OCI-LY7 (cell line): ENCODE measurements at places on chromosomes 11 and 22.

DNA sequence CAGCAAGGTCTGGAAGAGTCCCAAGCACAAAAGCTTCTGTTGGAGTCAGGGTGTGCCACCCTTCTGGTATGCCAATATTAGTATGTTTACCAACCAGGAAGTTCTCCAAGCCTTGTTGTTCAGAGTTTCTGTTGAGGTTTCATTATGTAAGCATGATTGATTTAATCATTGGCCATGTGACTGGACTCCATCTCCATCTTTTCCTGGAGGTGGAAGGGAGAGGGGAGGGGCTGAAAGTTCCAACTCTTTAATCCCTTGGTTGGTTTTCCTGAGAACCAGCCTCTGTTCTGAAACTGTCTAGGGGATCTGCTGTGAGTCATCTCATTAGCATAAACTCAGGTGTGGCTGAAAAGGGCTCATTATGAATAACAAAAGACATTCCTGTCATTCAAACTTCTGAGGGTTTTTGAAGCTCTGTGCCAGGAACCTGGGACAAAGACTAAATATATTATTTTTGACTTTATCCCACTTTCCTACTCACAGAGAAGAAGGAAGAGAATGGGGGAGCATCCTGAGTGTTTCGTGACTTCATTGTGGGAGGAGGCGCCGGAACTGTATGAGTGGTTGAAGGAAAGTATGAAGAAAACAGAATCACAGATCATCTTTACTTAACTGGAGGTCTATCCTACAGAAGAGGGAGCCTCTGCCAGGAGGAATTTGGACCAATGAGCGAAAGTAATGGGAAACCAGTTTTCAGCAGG, 138.2 kb downstream of the NECTIN1 start:
- DNase-seq: no peak

GRCh38 chr11:88117281-88117858, 57.9 kb downstream of the RAB38 start:
- no peak for DNase-seq

- DNase-seq: no peak
Observed at GRCh38 chr11:61961570-61962212, 5.7 kb downstream of the FTH1 start.

DNA sequence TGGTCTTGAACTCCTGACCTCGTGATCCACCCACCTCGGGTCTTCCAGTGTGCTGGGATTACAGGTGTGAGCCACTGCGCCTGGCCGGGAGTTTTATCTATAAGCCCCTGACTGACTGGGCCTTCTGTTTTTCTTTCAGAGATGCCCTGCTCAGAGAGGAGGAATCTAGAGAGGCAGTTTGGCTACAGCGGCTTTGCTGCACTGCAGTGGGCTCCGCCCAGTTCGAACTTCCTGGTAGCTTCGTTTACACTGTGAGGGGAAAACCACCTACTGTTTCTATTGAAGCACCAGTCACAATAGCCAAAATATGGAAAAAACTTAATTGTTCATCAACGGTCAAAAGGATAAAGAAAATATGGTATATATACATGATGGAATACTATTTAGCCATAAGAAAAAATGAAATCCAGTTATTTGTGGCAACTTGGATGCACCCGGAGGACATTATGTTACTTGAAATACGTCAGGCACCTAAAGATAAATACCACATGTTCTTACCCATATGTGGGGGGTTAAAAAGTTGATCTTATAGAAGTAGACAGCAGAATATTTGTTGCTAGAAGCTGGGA, 31.9 kb upstream of the FAM181B start:
- DNase-seq: no peak

DNA sequence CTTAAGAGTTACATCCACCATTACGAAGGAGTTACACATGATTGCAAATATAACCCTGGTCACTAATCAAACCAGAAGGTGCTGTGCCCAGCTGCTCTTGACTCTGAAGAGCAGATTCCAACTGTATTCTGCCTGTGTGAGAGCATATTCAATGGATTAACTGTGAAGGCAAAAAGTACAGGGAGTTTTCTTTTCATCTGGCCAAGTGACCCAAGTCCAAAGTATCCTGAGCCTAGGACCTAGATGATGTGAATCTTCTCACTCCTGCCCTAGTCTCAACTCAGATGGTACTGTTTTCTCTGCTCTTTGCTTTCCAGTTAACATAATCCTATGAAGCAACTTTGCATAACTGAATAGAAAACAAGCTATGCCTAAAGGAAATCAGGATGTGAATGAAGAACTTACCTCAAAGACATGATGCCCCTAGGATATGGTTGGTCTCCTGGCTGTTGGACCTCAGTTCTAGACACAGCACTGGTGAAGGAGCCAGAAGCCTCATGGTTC, 105.9 kb downstream of the C11orf58 start:
- no peak for DNase-seq

GRCh38 chr11:19316434-19316833, 75.7 kb upstream of the E2F8 start:
- DNase-seq: no peak

GRCh38 chr11:74701351-74701750, 29.9 kb downstream of the CHRDL2 start:
- DNase-seq: peak; percentile 8

DNA sequence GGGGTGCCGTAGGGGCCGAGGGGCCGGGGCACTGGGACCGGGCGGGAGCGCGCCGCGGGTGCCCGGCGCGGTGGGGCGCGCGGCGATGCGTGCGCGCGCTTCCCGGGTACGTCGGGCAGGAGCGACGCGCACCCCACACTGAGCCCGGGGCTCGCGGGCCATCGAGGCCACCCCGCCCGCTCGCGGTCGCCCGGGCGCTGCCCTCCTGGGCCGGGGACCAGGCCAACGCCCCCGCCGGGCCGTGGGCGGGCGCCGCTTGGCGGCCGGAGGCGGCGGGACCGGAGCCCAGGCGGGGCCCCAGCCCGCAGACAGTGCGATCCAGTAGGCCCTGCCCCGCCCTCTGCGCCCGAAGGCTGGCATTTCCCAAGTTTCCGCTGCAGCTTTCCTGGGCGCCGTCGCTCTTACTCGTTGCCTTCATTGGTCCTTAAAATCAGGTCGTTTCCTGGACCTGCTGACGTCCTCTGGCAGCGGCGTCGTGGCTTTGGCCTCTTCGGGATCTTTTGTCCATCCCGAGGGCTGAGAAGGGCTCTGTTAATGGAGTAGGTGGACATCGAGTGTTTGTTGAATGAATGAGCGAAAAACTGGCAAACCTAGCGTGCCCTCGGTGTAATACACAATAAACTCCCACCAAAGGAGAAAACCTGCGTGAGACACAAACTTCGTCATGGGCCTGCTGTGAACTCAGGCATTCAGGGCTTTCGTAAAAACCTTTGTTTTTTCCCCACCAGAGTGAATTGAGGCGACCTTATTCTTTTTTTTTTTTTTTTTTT, 638 bp downstream of the PARVA start:
- no peak for DNase-seq

DNA sequence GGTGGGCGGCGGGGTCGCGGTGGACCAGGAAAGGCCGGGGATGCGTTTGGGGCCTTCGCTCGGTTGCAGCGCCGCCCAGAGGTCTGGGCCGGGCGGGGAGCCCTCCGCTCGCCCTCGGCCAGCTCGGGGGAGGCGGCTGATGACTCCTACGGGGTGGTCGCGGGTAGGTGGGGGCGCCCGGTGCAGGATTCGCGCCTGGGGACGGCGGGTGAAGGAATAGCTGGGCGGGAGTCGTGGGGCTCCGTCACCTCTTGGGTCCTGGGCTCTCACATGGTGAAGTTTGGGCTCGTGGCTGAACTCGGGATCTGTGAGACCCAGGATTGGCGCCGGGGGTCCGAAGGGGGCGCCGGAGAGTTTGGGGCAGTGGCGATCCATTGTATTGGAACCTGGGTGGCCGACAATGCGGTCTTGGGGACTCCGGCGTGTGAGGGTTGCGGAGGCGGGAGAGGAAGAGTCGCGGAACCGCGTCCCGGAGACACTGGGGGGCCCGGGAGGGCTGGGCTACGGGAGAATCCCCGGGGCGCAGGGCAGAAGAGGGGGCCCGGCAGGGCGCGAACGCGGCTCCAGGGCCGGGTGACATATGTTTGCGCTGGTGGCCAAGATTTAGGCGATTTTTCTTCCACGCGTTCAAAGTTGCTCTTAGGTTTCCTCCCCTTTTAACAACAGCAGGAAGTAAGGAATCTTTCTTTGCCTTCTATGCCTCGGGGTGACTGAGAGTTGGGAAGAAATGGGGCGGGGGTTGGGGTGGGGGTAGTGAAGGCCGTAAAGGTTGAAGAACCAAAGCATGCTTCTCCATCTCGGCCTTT, 935 bp downstream of the QSER1 start:
- DNase-seq: peak; percentile 80

DNA sequence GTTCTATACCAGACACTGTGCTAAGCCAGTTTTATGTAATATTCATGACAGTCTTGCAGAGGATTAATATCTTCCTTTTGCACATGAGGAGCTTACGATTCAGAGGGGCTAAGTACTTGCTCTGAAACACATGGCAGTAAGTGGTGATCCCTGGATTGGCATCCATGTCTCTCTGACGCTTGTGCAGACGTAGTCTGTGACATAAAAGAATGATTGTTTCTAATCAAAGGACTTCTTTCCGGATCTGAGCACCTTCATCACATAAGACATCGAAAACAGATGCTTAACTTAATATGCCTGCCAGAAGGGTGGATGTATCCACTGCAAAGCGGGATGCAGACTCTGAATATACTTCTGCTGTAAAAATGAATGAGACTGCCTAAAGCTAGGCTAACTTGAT, 74.8 kb downstream of the ARHGAP42 start:
- DNase-seq: no peak

GRCh38 chr11:104819107-104819506, 79.2 kb downstream of the CASP12 start:
- no peak for DNase-seq

- DNase-seq: peak; percentile 53
Observed at GRCh38 chr11:60396799-60397198, 540 bp downstream of the MS4A14 start.

DNA sequence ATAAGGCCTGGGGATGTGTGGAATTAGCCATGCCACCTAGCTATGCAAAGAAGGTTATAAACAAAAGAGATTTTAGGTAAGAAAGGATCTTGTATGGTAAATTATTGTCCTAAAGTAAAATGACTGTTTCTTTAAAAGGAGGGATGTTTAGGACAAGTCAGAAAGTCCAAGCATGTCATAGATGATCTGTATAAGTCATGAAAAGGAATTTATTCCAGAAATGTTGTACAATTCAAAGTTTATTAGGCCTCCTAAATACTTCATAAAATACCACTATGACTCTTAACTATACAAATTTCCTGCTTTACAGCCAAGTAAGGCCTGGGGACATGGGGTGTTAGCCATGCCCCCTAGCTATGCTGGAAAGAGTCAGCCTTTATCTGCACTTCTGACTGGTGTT, 22.7 kb downstream of the OR5A2 start:
- DNase-seq: peak; percentile 28
